Prostate gland (tissue), 2 donors: ENCODE measurements at places on chromosomes 6 and 20.

DNA sequence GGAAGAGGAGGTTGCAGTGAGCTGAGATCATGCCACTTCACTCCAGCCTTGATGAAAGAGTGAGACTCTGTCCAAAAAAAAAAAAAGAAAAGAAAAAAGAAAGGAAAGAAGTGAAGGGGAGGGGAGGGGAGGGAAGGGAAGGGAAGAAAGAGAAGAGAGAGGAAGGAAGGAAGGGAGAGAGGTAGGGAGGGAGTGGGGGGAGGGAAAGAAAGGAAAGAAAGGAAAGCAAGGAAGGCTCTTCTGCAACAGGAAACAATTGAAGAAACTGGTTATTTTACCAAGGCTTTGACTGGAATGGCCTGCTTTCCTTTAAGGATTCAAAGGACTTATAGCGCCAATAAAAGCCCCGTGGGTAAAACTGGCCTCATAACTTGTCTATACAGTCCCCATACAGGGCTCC lies 64.6 kb downstream of the ABHD12 start:
- no peak for DNase-seq

DNA sequence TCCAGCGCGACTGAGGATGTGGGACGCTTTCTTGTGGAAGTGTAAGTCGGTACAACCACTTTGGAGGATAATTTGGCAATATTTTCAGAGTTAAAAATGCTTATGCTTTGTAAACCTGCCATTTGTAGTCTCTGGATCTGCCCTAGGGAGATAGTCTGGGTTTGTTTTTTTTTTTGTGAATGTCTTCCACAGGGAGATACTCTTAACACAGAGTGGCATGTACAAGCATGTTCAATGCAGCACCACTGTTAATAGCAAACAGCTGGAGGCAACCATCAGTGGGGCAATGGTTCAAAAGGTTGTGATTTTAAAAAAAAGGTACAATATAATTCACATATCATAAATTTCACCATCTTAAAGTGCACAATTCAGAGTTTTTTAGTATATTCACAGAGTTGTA lies 22.4 kb downstream of the SLC9A8 start:
- no peak for DNase-seq

DNA sequence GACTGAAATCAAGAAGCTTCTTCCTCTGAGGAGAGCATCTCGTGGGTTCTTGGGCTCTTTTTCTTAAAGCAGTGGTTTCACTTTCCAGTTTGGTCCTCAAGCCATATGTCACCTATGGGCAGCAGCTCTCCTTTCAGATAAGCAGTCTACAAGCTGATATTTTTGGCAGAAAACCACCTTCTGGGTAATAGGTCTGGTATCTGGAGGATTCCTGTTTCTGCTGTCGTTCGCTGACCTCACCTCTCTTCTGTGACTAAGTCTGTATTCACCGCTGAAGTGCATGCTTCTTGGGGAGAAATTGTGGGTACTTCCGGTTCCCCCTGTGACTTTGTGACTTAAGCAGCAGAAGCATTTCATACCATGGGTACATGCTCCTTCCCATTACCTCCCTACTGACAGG lies 193.6 kb downstream of the EDN1 start:
- no peak for DNase-seq

GRCh38 chr6:107719160-107719559 lies 105.0 kb downstream of the SCML4 start:
- DNase-seq, result no peak

DNA sequence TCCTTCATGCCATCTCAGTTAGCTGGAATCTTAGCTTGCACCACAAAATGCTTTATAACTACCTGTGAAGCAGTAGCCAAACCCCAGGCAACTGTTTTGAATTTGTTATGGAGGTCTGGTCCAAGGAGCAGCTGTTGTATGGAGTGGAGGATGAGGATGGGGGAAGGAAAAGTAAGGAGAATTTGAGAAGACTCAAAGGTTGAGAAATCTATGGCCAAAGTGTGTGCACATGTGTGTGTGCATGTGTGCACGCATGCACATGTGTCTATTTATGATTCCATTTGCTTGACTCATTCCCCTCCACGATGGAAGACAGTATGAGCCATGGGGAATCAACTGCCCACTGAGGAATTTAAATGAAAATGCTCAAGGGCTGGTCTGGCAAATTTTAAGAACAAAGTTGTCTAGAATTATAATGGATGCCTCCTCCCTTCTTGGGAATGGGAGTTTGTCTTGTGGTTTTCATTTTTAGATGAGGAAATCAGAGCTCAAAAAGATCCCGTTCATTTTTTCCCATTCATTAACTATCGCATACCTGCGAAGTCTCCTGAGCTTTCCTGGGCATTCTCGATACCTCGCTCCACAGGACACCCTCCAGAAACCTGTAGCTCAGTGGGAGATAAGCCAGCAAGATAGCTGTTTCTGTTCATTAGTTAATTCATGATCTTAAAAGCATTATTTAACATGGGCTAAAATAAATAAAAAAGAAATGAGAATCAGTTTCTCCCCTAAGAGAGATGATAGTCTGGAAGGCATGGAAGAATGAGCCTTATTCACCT lies 152.3 kb upstream of the NEDD9 start:
- no peak for DNase-seq

DNA sequence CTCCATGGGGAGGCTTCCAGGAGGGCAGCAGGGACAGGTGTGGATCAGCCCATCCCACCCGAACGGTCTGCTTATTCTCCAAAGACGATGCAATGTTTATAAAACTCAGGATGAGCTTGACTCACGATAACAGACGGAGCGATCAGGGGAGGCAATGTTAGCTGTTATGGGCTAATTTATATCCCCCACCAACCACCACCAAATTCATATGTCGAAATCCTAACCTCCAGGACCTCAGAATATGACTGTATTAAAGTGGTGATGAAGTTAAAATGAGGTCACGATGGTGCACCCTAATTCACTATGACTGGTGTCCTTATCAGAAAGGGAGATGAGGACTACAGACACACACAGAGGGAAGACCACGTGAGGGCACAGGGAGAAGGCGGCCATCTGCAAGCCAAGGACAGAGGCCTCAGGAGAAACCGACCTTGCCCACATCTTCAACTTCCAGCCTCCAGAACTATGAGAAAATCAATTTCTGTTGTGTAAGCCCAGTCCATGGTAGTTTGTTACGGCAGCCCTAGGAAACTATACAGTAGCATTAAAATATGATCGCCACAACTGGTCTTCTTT lies 7.0 kb downstream of the ADTRP start:
- DNase-seq, result no peak

DNA sequence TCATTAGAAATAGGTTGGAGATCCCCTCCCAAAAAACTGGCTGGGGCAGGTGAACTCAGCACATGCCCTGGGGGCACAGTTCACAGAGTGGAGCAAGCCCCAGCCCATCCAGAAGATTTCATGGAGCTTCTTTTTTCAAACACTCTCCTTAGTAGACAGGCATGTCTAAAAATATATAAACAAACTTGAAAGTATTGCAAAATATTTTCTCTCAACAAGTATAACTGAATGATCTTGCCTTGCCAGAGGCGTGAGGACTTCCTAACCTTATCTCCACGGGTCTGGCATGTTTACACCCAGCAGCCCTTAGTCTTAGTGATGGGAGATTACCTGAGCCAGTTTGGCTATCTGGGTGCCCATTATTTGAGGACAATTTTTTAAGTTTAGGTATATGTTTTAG lies 107.1 kb downstream of the QRSL1 start:
- no peak for DNase-seq

- DNase-seq, result peak; percentile 43
Observed at GRCh38 chr6:25370178-25371036, 91.2 kb downstream of the CARMIL1 start.

DNA sequence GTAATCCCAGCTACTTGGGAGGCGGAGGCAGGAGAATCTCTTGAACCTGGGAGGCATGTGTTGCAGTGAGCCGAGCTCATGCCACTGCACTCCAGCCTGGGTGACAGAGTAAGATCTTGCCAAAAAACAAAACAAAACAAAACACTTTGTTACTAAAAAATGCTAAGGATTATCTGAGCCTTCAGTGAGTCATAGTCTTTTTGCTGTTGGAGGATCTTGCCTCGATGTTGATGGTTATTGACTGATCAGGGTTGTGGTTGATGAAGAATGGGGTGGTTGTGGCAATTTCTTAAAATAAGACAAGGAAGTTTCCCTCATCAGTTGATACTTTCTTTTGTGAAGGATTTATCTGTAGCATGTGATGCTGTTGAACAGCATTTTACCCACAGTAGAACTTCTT lies 196.8 kb upstream of the HDDC2 start:
- no peak for DNase-seq

- no peak for DNase-seq
Observed at GRCh38 chr6:48472091-48472490, 361.1 kb upstream of the PTCHD4 start.

DNA sequence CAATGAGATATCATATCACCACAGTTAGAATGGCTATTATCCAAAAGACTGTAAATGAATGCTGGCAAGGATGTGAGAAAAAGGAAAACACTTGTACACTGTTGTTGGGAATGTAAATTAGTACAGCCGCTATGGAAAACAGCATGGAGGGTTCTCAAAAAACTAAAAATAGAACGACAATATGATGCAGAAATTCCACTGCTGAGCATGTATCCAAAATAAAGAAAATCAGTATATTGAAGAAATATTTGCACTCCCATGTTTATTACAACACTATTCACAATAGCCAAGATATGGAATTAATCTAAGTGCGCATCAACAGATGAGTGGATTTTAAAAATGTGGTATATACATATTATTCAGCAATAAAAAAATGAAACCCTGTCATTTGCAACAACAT lies 898.9 kb upstream of the MAN1A1 start:
- DNase-seq, result no peak

- DNase-seq, result no peak
Observed at GRCh38 chr6:42530296-42530695, 33.5 kb upstream of the UBR2 start.

DNA sequence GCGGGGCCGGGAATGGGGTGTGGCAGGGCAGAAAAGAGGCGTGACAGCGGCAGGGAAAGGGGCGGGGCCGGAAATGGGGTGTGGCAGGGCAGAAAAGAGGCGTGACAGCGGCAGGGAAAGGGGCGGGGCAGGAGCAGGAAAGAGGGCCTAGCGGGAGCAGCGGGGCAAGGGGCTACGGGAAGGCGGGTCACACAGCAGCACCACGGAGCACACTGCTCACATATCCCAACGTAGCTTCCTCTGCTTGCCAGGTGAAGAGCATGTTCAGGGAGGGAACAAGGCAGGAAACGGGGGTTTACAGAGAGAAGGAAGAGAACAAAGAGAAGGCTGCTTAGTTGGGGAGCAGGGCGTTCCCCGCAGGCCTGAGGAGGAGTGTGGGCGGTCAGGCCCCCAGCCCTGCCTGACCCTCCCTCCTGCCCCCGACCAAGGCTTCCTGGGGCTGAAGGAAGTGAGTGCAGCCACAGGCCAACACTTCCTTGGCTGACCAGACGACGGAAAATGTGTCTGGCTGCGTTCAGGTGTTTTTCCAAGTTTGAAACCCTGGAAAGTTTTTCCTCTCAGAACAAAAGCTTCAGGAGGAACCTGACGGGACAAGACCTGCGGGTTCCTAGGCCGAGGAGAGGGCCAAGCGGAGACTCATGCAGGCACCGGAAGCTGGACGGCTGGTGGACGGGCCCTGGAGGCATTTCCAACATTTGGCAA lies 13.8 kb downstream of the UCKL1 start:
- DNase-seq, result no peak

DNA sequence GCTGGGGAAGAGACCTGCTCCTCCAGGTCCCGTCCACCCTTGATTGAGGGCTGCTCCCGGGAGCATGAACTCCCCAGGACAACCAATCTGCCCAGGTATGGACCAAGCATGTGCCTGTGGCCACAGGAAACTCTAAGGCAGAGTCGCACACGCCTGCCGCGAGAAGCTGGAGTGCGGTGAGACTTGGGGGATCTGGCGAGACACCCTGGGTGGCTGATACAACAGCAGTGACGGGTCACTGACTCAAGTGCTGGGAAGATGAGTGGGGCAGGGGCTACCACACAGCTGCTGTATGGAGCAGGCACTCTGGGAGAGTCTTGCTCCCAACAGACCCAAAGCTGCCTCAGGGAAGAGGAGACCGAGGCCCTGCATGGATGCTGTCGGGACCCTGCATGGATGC lies 40.1 kb downstream of the BFSP1 start:
- DNase-seq, result no peak

GRCh38 chr6:30168741-30169140 lies 5.4 kb downstream of the TRIM15 start:
- no peak for DNase-seq

DNA sequence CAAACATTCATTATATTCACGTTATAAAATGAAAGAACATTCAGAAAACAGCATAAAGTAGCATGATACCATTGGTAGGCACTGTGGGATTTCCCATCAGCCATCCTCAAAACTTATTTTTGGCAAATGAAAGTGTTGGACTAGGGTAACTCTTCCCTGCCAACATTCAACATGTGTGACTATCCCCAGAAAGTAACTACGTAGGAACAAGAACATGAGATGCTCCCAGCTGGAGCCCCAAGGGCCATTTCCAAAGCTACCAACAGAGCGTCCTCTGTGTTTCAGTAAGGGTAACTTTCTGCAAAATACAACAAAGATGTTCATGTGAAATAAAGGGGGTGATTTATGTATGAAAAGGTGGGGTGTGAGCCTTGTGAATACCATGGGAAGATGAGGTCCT lies 28.4 kb upstream of the PTPN1 start:
- no peak for DNase-seq

- DNase-seq, result no peak
Observed at GRCh38 chr6:154742891-154743290, 9.7 kb downstream of the SCAF8 start.

DNA sequence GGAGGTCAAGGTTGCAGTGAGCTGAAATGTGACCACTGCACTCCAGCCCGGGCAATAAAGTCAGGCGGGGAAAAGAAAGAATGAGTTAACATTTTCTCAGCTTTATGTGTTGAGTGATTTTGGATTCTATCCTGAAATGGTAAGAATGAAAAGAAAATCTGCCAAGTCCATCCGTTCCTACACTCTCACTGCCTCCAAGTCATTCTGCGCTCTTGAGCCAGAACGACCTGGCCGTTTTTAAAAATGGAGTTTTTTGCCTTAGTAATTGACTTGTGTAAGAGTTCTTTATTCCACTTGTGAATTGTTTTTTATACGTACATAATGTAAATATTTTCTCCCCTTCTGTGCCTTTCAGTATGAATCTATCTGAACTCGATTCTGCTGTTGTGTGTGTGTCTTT lies 28.7 kb downstream of the DNAJC5 start:
- no peak for DNase-seq

DNA sequence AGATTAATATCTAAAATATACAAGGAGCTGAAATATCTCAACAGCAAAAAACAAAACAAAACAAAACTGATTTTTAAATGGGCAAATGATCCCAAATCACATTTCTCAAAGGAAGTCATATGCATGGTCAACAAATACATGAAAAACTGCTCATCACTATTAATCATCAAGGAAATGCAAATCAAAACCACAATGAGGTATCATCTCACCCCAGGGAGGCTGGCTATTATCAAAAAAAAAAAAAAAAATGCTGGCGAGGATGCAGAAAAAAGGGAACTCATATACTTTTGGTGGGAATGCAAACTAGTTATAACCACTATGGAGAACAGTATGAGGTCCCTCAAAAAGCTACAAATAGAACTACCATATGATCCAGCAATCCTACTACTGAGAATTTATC lies 34.6 kb downstream of the REPS1 start:
- no peak for DNase-seq

GRCh38 chr20:61694682-61695081 lies 371.0 kb downstream of the TAF4 start:
- no peak for DNase-seq
